ENCODE measurements at places on chromosomes 2 and 18.

DNA sequence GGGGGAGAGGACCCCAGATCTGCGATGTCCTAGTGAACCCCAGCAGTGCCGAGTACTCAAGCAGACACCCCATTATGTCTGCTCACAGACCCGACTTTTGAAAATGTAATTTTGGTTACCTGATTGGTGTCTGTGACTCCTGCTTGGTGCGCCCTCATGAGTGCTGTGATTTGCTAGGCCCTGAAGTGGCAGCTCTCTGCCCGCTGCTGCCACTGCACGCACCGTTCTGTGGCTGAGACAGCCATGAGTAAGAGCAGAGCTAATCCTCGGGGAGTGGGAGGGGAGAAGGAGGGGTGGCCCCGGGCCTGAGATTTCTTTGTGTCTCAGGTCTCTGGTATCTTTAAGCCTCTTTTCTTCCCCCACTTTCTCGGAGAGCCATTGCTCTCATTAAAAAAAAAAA lies 18.2 kb downstream of the FHOD3 start:
- no peak for DNase-seq

DNA sequence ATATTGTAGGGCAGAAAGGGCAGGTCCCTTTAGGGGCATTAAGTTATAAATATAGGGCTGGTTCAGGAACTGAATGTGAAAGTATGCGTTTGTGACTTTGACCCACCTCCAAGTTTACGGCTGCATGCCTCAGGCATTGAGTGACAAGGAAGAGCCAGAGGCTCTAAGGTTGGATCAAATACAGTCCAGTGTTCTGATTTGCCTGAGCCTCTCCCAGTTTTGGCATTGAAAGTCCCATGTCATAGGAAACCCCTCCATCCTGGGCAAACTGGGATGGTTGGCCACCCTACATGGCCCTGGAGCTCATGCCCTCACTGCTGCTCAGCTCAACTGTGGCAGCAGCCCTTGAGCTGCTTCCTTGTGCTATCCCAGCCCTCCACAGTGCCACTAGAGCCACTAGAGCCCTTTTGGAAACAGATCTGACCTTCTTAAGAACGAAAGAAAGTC lies 29.9 kb downstream of the HK2 start:
- no peak for DNase-seq

DNA sequence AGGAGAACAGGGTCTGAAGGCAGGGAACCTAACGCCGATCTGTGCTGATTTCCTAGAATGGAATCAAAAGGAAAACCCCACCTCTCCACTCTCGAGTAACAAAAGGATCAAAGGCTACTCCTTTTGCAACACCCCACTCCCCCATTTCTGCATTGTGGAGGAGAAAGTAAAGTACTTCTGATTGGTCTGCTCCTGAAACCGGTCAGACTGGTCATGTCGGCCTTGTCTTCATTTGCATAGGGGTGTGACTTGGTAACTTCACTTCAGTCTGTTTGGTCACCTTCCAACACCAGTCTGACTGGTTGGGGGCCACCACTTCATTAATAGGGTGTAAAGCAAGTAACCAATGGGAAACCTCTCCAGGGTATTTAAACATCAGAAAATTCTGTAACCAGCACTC lies 771.9 kb downstream of the ERBB4 start:
- no peak for DNase-seq

GRCh38 chr2:241767464-241768250 lies 9.0 kb upstream of the GAL3ST2 start:
- no peak for DNase-seq

- DNase-seq: peak; percentile 5
Measured at GRCh38 chr2:46979571-46979979, 64.0 kb upstream of the MCFD2 start.

GRCh38 chr2:84817239-84817655 lies 63.6 kb downstream of the TRABD2A start:
- no peak for DNase-seq

DNA sequence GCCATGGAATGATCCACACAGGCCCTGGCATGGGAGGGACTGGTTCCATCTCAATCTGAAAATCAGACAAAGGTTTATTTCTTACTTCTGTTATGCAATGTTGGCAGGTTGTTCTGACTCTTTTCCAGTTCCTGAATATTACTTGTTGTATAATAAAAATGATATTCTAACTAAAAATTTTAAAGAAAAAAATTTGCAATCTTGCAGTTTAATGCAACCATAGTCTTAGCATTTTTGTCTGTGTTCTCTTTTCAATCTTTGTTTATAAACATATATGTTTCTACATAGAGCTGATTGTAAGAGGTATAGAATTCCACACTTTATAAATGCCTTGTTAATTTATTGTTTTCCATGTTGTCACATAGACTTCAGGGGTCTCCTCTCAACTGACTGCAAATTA lies 143.4 kb downstream of the RPIA start:
- no peak for DNase-seq

GRCh38 chr2:45024600-45025291 lies 15.5 kb upstream of the SIX2 start:
- no peak for DNase-seq

GRCh38 chr18:12373116-12373770 lies 3.8 kb downstream of the AFG3L2 start:
- no peak for DNase-seq

DNA sequence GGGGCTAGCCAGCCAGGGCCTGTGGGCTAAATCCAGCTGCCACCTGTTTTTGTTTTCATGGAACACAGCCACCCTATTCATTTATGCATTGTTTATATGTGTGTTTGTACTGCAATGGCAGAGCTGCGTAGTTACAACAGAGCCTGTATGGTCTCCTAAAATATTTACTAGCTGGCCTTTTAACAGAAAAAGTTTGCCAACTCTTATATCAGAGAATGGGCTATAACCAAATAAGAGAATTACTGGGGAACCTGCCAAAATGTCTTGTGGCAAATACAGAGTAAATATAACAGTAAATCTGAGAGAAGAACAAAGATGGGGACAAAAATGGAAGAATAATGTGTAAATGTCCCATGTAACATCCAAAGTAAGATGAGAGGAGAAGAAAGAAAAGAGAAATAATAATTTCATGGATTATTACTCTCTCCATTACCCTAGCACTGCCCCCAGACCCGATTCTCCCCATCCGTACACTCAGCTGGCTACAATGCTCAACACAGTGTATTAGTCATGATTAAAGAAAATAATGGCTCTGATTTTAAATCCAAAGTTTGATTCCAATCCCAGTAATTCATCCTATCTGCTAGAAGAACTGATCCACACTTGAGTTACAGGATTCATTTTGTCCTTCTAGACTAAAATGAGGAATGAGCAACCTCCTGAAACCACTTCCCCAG lies 249.3 kb downstream of the LRATD1 start:
- DNase-seq: no peak

- no peak for DNase-seq
Measured at GRCh38 chr2:135607561-135607960, 76.3 kb downstream of the R3HDM1 start.

DNA sequence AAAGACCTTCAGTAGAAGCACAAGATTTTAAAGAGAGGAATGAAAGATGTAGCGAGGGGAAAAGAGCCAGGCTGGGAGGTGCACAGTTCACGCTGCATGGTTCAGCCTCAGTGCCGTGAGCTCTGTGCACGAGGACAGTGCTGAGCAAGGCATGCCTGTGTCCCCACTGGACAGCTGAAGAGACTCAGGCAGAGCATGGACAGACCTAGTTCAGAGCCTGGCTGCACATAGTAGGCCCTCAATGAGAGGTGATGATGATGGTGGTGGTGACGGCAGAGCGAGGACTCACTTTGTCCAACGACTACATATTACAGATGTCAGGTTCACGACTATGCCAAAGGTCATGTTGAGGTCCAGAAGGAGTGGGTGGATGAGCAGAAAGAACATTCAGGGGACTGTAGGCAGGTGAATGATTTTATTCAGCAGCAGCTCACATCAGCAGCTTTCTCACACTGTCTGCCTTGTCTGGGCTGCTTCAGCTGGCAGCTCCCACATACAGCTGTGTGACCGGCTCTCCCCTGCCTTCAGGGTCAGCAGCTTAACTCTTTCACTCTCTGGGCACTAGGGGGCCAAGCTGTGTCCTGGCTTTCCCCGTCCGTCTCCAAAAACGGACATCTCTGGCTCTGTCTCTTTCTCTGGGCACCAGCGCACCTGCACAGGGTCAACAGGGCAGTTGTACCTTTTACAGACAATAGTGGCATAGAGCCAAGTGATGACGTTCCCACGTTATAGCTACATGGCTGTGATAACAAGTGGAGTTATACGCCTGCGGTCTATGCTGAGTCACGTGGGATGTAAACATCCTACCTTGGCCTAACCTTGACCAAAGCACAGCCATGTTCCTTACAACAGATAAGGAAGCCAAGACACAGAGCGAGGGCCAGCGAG lies 128.8 kb upstream of the MSH6 start:
- DNase-seq: no peak

DNA sequence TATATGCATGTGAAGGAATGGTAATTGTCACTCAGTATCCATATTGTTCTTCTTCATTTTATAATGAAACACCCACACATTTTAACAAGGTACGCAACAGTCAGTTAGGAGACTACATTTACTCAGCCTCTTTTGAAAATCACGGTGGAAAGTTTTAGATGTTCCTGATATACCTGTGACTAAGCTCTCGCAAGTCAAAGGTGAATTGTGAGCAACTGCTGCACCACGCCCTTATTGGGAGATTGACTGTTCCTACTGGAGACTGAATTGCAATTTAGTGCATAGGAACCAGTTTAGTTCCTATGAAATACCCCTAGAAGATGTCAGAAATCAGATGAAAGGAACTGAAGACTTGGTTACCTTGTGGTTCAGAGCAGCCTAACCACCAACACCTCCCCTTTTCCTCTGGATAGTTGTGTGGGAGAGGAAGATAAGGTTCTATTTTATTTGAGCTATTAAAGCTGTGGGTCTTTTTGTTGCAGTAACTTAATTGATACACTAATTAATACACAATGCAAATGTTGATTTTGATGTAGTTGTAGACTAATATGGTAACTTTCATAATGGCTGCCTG lies 1280.5 kb upstream of the CDH2 start:
- DNase-seq: no peak

DNA sequence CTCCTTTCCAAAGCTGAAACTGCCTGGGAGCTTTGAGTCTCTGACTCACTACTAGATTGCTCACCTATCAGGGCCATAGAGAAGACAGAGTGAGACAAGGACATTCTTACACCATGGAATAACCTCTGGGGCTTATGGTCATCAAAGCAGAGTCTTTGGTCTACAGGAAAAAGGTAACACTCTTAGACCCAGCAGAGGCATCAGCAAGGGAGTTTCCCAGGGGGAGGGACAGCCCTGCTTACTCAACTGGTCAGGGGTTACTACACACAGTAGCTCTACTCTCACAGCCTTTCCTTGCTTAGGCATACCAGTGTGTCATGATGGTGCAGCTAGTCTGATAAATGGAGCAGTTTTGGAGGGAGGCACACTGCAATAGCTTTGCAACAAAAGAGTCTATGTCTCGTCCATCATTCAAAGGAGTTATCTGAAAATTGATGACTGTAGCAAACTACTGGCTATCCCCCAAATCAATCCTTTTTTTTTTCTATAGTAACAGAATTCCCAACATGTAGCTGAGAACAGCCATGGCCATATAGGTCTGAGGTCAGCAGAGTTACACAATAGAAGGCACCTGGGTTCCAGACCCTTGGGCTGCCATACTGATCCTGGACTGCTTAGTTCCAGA lies 22.4 kb upstream of the CD28 start:
- DNase-seq: no peak

DNA sequence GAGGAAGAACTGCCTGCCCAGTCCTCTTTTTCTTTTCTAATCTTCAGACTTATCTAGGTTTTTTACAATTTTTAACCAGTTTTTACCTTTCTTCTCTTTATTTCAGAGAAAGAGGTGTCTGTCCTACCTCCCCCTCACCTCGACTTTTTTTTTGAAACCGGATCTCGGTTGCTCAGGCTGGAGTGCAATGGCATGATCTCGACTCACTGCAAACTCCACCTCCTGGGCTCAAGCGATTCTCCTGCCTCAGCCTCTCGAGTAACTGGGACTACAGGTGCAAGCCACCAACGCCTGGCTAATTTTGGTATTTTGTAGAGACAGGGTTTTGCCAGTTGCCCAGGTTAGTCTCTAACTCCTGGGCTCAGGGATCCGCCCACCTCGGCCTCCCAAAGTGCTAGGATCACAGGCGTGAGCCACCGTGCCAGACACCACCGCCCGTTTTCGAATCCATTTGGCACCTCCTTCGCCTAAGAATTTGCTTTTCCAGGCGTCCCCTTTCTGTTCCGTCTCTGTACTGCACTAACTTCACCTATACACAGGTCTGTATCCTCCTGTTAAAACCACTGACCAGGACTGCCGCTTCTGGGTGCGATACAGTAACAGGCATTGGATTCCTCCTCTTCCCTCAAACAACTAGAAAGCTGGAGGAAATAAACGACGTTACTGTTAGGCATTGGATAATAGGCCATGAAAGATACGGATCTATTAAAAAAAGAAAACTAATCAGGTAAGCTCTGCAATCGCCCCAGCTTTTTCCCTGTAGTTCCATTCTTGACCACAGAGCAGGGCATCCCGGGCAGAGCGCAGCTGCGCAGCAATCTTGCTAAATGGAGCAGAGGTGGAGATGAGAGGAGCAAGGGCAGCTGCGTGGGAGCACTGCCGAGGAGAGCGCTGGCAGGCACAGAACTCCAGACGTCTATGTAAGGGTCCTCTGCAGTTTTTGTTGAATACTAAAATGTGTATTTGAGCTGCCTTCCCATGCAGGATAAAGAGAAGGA lies 69.9 kb downstream of the ZC3H6 start:
- DNase-seq: no peak

- no peak for DNase-seq
Measured at GRCh38 chr2:74873678-74874640, 40.0 kb downstream of the HK2 start.

DNA sequence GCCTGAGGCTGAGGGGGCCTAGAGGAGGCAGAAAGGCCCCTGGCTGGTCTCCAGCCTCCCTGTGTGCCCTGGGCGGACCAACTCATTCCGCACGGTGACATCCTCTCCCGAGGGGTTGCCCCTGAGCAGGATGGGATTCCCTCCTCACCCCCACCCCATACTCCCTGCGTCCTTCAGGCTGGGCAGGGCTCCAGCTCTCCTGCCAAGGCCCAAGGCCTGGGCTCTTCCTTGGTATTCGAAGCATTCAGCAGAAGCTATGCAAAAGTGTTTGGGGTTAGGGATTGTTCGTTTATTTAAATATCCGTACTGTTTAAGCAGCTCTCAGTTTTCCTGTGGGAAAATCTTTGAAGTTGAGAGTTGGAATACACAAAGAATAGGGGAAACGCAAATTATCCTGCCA lies 113.1 kb upstream of the RAB12 start:
- DNase-seq: no peak

DNA sequence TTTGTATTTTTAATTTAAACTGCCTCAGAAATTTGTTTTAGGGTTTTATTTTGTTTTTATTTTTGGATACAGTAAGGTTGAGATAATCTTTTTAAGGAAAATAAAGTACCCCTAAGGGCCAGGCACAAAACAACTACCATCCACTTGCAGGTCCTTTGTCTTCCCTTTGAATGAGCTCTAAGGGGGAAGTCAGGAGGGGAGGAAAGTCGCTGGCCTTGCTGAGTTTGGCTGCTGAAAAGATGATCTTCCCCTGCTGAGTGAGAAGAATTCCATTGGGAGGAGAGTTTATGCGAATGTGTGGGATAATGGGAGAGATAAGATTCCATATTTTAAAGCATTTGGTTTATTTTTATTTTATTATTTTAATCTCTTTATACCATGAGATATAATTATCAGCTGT lies 100.7 kb downstream of the ARHGAP15 start:
- no peak for DNase-seq

- no peak for DNase-seq
Measured at GRCh38 chr2:181404472-181404871, 52.7 kb upstream of the ITGA4 start.

GRCh38 chr2:11798701-11799435 lies 52.4 kb downstream of the LPIN1 start:
- DNase-seq: no peak

GRCh38 chr2:105634198-105634597 lies 110.5 kb upstream of the NCK2 start:
- no peak for DNase-seq

Measured in stimulated activated CD8-positive, alpha-beta memory T cell treated with anti-CD3 and anti-CD28 coated beads, Interleukin-12 subunit alpha, Interleukin-12 subunit beta, amount 100 ng/mL, for 1 hour (primary cell).